Camera-type eye (tissue), 1 donor: ENCODE measurements at places on chromosomes 2 and 18. TPM values are rescaled to one million over a fixed set of nuclear protein-coding genes. Genes with fewer than 3 reads are reported as not detected.

Gene RAMP1
- total RNA-seq = 6.9 TPM

Gene SKOR2
- total RNA-seq = 1.2 TPM

Gene NDUFV2
- 132 TPM for total RNA-seq

Gene UPP2
- 0.33 TPM for total RNA-seq

Gene COL4A3
- 15.6 TPM for total RNA-seq

Gene ANKRD30B
- not detected for total RNA-seq

Gene GAD1
- total RNA-seq = 25.1 TPM

Gene TTN
- total RNA-seq = 286 TPM

Gene MOGAT1
- total RNA-seq = not detected
